Sigmoid colon (tissue), 7 donors: ENCODE measurements at places on chromosomes 11 and 22. TPM values are rescaled to one million over a fixed set of nuclear protein-coding genes. Genes with fewer than 3 reads are reported as not detected.

The SCGB2A2 gene
- total RNA-seq, result not detected

The CECR2 gene
- 1.5 TPM for total RNA-seq

- DNase-seq, result no peak
Measured at GRCh38 chr22:20155330-20156041, 4.6 kb upstream of the CCDC188 start.

DNA sequence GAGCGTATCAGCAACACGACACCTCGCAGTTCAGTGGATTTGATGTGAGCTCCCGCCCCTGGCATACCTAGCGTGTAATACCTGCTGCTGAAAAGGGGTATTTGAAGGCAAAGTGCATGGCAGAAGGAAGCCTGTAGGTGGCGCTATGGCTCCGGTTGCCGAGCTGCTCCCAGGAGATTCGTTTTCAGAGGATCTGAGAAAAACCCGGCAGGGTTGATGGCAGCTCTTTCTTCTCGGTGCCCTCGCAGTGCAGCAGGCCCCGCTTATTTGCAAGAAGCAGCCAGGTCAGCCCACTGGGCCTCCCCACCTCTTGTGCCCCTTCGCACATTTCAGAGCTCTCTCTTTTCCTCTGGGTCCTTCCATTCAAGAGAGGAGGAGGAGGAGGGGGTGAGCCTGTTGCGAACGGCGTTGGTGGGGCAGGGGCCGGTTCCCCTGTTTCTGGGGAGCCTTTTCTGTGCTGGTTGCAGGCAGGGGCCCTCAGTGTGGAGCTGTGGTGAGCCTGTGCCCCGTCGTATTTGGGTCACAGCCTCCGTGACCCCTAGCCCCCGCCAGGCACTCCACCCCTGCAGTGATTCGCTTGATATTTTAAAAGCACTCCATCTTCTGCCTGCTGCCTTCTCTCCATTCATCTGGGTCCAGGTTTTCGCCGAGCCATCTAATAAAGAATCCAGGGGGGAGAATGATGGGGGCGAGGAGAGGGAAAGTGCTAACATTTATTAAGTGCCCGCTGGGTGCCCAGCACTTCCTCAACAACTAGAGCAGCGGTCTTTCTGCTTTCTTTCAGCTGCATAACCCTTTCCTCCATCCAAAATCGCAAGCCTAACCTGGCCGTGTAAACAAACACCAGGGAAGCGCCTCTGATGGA, 85.3 kb upstream of the SYT13 start:
- DNase-seq, result no peak

DNA sequence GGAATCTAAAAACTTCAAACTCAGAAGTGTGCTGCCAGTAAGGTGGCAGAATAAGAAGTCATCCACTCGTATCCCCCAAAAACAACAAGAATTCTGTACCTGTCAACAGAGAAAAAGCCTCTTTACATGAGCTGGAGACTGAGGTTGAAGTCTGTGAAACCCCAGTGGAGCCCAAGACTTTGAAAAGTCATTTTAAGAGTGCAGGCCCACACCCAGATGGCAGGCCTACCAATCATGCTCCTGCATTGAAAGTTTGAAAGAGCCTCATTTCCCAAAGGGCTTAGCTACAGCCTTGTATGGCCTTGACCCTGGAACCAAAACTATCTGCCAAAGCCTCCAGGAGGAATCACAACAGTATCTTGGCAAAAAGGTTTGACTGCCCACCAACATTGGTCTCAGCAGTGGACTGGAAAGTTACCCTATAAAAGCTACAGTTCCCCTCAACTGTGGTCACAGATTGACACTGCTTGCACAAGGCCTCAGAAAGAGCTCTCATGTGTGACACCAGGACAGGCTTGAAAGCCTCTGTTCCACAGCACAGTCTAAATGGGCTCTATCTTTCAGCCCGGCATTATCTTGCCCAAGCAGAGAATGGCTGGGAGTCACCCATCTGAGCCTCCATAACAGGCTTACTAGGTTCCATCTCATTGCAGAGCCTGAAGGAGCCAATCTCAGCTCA, 47.7 kb downstream of the SLC22A9 start:
- DNase-seq, result no peak

DNA sequence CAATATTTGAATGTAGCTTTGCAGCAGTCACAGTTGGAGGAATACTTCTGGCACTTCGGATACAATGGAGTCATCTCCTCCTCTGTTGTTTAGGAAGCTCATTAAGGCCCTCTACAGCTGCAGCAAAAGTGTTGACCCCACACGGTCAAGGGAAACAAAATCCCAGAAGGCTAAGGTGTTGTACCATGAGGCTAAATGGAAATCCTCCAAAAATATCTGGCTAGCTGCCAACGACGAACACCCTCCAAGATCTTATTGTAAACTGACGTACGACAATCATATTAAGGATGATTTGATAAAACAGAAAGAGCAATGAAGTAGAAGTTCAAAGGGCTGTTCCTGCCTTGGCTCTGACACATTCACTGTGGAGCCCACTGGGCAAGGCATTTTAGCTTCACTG, 4.0 kb downstream of the POGLUT3 start:
- DNase-seq, result no peak

DNA sequence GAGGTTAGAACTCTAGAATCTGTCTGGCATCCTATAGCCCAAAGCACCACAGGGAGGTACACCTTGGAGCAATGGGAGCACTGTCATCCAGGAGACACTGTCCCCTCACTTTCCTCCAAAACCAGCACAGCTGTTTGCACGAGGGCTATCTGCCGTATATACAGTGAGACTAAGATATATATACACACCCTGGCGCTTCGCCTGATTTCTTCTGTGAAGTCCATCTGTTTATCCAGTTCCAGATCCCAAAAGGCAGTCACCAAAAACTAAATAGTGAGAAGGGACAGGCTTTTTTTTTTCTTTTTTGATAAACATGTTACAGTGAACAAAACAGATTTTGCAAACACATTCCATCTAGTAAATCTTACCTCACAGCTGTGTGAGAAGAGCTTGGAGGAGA, 68.5 kb downstream of the ARFGAP2 start:
- no peak for DNase-seq

DNA sequence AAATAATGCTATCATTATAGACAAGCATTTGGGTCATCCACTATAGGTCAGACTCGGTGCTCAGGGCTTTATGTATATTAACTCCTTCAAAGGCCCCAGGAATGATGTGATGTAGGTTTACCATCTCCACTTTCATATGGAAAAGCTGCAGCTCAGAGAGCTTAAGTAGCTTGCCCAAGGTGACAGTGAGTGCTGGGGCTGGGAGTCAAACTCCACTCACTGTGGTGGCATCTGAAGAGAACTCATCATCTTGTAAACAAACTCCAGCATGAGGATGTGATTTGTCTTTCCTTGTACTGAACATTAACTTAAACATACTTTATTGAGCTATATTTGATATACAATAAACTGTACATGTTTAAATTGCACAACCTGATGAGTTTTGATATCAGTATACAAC, 25.4 kb downstream of the TENM4 start:
- DNase-seq, result no peak

DNA sequence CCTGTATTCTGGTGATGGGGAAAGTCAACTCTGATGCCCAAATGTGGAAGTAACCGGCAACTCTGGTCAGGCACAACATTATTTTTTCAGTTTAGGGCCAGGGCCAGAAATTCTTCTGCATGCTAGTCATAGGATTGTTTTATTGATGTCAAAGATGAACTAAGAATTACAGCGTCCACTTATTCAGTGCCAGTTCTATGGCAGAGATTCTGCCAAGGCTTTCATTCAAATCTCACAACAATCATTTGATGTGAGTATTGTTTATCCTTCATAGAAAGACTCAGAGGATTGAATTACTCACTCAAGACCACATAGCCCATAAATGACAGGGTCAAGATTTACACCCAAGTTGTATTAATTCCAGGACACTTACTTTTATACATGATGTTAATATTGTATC, 87.7 kb downstream of the TMPRSS5 start:
- no peak for DNase-seq

GRCh38 chr11:16184588-16184987, 171.8 kb downstream of the SOX6 start:
- DNase-seq, result no peak
